ENCODE measurements at places on chromosomes 2 and 18.

- no peak for DNase-seq
These were observed 583.4 kb downstream of the NRXN1 start for GRCh38 chr2:50448556-50448955.

GRCh38 chr2:10763461-10763800, 42.0 kb downstream of the ATP6V1C2 start:
- no peak for DNase-seq

- DNase-seq: no peak
These were observed 15.8 kb downstream of the M1AP start for GRCh38 chr2:74632209-74632938.

DNA sequence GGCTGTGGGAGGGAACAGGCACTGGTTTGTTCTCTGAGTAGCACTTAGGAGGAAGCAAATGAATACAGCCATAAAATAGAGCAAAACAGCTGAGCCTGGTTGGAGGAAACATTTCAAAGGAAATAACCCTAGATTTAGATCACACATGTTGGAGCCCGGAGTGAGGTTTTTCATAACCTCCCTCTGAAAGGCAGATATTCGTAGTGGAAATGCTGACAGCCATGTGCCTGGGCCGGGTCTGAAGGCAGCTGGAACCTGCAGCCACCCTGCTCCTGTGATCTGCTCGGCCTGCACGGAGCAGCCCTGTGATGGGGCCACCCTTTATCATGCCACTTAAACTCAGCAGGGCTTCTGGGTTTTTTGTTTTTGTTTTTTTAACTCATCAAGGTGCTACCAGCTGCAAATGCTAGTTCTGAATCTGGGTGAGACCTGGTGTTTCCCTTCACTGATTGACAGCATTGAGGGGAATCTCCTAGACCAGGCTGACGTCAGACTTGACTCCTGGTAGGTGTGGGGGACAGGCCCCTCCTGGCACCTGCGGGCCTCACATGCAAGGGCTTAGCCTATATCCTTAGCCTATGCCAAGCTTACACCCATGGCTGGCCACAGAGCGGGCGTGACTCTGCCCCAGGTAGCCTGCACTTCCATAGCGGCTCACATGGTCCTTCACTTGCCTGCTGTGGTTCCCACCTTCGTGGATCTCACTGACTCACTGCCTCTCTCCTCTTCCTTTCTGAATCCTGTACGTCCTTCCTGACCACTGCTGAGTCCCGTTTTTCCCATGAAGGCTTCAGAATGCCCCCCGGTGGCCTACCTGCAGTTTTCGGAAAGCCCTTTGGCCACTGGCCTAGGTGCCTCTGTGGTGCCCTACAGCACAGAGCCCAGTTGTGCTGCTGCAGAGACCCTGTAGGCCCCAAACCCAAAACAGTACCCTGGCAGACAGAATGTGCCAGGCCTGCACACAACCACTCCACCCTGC, 217.3 kb downstream of the SEPTIN10 start:
- no peak for DNase-seq

- DNase-seq: no peak
These were observed 235.9 kb downstream of the KLHL29 start for GRCh38 chr2:23620841-23621341.

DNA sequence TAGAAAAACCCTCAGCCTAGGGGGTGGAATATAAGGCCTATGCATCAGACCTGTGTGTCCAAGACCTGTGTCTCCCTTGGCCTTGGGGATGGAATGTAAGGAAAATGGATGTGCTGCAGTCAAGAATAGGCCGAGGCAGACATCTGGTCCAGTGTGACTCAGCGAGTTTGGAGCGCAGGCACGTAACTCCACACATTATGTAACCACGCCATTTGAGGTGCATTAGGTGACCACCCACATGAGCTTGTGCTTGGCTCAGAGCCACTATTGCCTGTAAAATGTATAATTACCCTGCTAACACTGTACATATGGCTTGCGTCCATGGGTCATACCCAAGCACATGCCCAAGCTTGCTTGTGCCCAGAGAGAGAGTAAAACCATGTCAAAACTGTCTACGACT, 580.9 kb upstream of the HNMT start:
- no peak for DNase-seq

DNA sequence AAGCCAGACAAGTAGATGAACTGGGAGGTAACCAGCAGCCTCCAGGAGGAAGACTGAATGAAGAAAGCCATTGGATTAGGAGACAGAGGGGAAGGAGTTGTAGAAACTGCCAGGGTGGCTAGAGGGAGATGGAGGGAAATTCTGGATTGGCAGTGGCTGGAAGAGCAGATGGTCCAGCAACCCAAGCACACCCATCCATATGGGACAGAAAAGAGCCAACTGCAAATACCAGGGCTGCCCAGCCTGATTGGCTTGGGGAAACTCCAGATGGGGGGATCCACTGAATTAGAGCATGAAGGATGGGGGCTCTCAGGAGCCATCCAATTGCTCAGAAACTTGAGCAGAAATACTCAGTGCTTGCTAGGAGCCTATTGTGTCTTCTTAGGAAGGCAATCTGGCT, 173.5 kb upstream of the EPB41L3 start:
- DNase-seq: no peak

DNA sequence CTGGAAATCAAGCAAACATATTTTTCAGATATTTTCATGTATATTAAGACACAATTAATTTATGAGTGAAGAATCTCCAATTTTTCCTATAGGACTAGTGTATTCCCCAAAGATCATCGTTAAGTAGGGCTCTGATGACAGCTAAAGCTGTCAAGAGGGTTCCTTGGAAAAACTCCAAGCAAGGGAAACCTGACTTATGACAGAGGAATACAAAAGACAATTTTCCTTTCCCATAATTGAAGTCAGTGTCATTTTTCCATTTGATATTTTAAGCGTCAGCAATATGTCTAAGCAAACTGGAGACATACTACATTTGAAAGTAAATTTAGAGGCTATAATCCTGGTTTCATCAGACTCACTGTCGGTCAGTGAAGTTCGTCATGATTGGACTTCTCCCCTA, 36.1 kb downstream of the RIT2 start:
- no peak for DNase-seq

DNA sequence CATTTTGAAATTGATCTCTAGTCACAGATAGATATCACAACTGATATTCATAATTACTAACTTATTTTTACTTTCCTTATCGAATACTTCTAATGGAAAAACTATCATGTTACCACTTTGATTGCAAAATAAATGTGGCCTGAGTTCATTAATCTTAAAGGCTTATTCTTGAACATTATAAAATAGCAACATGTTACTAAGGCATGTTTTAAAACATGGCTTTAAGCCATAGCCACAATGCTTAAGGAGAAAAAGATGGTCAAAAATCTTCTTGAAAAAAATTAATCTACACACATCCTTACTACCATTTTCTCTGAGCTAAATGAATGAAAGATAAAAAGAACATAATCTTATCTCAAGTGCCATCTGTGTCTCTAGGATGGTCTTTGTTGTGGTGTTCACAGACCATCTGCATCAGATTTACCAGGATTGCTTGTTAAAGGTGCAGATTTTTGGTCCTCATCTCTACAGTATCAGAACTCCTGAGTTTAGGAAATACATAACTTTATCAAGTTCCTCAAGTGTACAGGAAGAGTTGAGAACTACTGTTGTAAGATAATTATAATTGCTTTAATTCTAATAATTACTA, 15.3 kb downstream of the MTX2 start:
- DNase-seq: no peak

DNA sequence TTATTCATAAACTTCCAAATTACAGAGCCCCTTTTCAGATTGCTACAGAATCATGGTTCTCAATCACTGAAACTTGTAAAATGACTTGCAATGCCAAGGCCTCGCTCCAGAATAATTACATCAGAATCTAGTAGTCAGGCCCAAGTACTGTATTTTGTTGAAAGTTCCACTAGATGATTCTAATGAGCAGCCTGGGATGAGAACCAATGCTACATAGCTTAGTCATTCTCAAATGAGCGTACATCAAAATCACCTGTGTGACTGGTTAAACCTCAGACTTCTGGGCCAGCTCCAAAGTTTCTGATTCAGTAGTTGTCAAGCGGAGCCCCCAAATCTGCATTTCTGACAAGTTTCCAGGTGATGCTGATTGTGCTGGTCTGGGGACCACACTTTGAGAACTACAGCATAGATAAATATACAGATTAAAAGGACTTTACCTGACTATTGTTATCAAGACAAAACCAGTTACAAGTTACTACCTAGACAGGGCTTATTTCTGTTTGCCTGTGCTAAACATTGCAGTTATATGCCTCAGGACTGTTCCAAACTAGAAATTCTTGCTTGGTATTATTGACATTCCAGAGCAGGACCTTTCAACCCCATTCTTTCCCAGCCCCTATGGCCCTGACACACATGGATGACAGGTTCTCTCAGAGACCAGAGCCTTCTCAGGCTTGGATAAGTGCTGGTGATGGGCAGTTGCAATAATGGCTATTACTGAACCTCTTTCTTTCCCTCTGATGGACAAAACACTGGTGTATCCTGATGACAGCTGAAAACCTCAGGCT, 83.1 kb downstream of the UPP2 start:
- DNase-seq: no peak
